ENCODE measurements at places on chromosomes 1 and 21.

GRCh38 chr1:29698033-29698432 is 461.7 kb downstream of the PTPRU start:
- no peak for DNase-seq
- H3K4me3 ChIP-seq: no peak overlapping the region
- H3K27ac ChIP-seq: no peak overlapping the region
- H3K27me3 ChIP-seq: no peaks in the 10 kb centered on the region

DNA sequence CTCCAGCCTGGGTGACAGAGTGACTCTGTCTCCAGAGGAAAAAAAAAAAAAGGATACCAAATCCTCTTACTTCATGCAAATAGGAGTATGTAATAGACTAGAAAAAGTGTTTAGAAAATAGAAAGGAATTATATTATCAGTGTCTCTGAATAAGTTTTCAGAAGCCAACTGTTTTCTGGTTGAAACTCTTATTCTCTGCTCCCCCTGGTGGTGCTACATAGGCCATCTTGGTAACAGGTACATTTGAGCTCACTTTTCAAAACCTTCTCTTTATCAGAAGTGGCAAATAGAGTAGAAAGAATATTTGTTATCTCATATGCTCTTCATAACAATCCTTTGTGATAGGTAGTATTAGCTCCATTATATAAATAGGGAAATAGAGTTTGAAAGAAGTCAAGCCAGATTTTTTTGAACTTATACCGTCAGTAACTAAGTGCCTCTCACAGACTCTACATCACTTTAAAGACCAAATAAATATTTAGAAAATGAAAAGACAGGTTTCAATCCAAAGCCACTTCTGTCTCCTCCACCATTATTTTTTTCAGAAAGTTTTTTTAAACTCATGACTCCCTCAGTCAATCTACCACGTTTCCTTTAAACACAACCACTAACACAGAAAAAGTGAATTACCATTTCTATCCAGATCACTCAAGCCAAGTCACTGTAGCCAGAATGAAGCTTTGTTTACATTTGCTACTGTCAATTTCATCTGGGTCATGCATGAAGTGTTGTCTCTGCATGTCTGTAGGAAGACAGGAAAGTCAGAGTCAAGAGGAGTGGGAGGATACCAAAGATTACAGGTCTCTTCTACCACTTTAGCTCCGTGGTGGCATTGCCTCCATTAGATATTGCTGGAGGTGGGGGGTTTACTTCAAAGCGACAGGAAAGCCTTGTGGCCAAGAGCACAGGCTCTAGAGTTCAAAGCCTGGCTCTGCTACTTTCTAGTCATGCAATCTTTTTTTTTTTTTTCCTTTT is 45.6 kb downstream of the IL23R start:
- H3K4me1 ChIP-seq: no peaks in the 10 kb centered on the region
- no peak for DNase-seq
- no peaks in the 10 kb centered on the region for H3K36me3 ChIP-seq
- no peak overlapping the region for H3K4me3 ChIP-seq

- H3K27ac ChIP-seq: peak overlapping the region; percentile 4
- H3K27me3 ChIP-seq: no peaks in the 10 kb centered on the region
- H3K4me1 ChIP-seq: peaks cover 22% of the 10 kb centered on the region
- no peak for DNase-seq
- H3K4me3 ChIP-seq: peak overlapping the region; percentile 28
- H3K36me3 ChIP-seq: no peaks in the 10 kb centered on the region
Observed at GRCh38 chr1:230137337-230137815, 70.3 kb downstream of the GALNT2 start.

- H3K4me3 ChIP-seq: no peak overlapping the region
- H3K27me3 ChIP-seq: no peaks in the 10 kb centered on the region
- no peaks in the 10 kb centered on the region for H3K4me1 ChIP-seq
- H3K36me3 ChIP-seq: no peaks in the 10 kb centered on the region
- H3K27ac ChIP-seq: no peak overlapping the region
- no peak for DNase-seq
Observed at GRCh38 chr1:119090250-119090649, 50.2 kb downstream of the WARS2 start.

GRCh38 chr1:36707221-36707620 is 224.5 kb upstream of the CSF3R start:
- no peak overlapping the region for H3K27ac ChIP-seq
- no peaks in the 10 kb centered on the region for H3K36me3 ChIP-seq
- H3K4me3 ChIP-seq: no peak overlapping the region
- H3K27me3 ChIP-seq: peaks cover 73% of the 10 kb centered on the region

- peak overlapping the region; percentile 68 for H3K4me3 ChIP-seq
- peaks cover 27% of the 10 kb centered on the region for H3K4me1 ChIP-seq
- no peaks in the 10 kb centered on the region for H3K27me3 ChIP-seq
- DNase-seq: no peak
- H3K36me3 ChIP-seq: no peaks in the 10 kb centered on the region
- H3K27ac ChIP-seq: no peak overlapping the region
Observed at GRCh38 chr1:94543001-94543400, 1.4 kb upstream of the F3 start.

- H3K4me1 ChIP-seq: no peaks in the 10 kb centered on the region
- no peak overlapping the region for H3K27ac ChIP-seq
- peak overlapping the region; percentile 96 for H3K4me3 ChIP-seq
- no peaks in the 10 kb centered on the region for H3K36me3 ChIP-seq
- no peaks in the 10 kb centered on the region for H3K27me3 ChIP-seq
- DNase-seq: no peak
Observed at GRCh38 chr21:15732290-15732995, 2.7 kb downstream of the USP25 start.

GRCh38 chr1:83574791-83575190 is 424.1 kb downstream of the TTLL7 start:
- no peaks in the 10 kb centered on the region for H3K4me1 ChIP-seq
- H3K27me3 ChIP-seq: no peaks in the 10 kb centered on the region
- no peak overlapping the region for H3K27ac ChIP-seq
- no peak for DNase-seq

GRCh38 chr1:6500544-6501278 is 9.2 kb upstream of the PLEKHG5 start:
- no peak overlapping the region for H3K4me3 ChIP-seq
- peaks cover 71% of the 10 kb centered on the region for H3K4me1 ChIP-seq
- no peaks in the 10 kb centered on the region for H3K27me3 ChIP-seq

DNA sequence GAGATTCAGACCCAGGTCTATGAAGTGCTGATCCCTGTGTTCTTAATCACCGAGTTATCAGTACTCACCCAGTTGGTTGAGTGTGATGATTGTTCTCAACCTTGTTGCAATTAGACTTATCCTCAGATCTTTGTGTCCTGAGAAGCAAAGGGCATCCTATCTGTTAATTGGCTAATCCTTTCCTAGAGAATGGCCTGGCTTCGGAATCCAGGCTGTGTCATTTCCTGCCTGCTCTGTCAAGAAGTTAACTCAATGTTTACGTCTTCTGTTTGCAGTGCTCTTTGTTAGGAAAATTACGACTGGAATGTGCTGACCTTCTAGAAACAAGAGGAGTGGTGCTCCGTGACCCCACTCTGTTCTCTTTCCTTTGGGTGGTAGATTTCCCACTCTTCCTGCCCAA is 14.7 kb downstream of the GAS5 start:
- no peak for DNase-seq
- peaks cover 40% of the 10 kb centered on the region for H3K36me3 ChIP-seq
- H3K4me3 ChIP-seq: no peak overlapping the region
- H3K4me1 ChIP-seq: no peaks in the 10 kb centered on the region
- H3K27ac ChIP-seq: no peak overlapping the region
- no peaks in the 10 kb centered on the region for H3K27me3 ChIP-seq

GRCh38 chr1:33082575-33083108 is 1.7 kb downstream of the AZIN2 start:
- H3K36me3 ChIP-seq: no peaks in the 10 kb centered on the region
- no peak overlapping the region for H3K27ac ChIP-seq
- DNase-seq: no peak
- no peaks in the 10 kb centered on the region for H3K27me3 ChIP-seq
- H3K4me3 ChIP-seq: no peak overlapping the region
- H3K4me1 ChIP-seq: no peaks in the 10 kb centered on the region

GRCh38 chr1:50308878-50309277 is 114.4 kb downstream of the DMRTA2 start:
- DNase-seq: no peak
- H3K27me3 ChIP-seq: no peaks in the 10 kb centered on the region
- H3K27ac ChIP-seq: no peak overlapping the region
- no peaks in the 10 kb centered on the region for H3K36me3 ChIP-seq

- no peak overlapping the region for H3K4me3 ChIP-seq
- no peak overlapping the region for H3K27ac ChIP-seq
- no peaks in the 10 kb centered on the region for H3K27me3 ChIP-seq
- no peak for DNase-seq
- H3K36me3 ChIP-seq: no peaks in the 10 kb centered on the region
Observed at GRCh38 chr1:78726686-78727085, 77.1 kb downstream of the IFI44 start.

GRCh38 chr1:201215531-201216357 is 25.1 kb downstream of the IGFN1 start:
- H3K27ac ChIP-seq: no peak overlapping the region
- no peak overlapping the region for H3K4me3 ChIP-seq
- H3K36me3 ChIP-seq: no peaks in the 10 kb centered on the region

DNA sequence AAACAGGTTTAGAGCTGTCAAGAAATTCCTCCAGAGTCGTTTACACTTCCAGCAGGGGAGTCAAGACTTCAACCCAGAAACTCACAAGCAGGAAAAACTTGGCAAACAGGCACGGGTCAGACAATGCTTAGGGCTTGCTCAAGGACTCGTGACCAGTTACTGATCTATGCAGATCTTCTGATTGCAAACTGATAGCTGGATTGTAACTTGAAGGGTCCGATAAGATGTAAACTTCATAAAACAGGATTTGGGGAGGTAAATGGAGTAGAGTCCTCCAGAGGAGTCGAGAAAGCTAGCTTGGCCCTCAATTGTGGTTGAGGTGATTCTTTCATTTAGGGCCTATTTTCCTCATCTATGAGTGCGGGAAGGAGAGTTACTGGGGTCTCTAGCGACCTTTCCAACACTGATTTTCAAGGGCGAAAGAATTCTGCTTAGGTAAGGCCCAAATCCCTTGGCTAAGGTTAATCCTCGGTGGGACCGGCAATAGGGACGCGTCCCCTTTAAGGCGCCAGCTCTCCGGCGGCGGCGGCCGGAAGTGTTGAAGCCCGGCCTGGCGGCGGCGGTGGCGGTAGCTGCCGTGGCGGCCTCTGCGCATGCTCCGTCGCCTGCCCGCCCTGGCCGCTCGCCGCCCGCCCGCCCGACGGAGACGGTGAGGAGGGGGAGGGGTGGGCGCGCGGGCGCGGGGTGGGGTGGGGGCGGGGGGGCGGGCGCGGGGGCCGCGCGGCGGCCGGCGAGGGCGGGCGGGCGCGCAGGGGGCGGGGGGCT is at the start of gene GMEB1:
Gene GMEB1, plus strand, starts transcription at position 594 of the 765 bp plus-strand sequence. CDS start 14,829 bp downstream, outside the sequence.
- no peaks in the 10 kb centered on the region for H3K27me3 ChIP-seq
- H3K4me1 ChIP-seq: no peaks in the 10 kb centered on the region
- DNase-seq: peak; percentile 80
- H3K27ac ChIP-seq: peak within 1 kb of the TSS; percentile 100

- H3K27ac ChIP-seq: peak overlapping the region; percentile 100
- no peaks in the 10 kb centered on the region for H3K27me3 ChIP-seq
- no peak overlapping the region for H3K4me3 ChIP-seq
- H3K4me1 ChIP-seq: peaks cover 71% of the 10 kb centered on the region
Observed at GRCh38 chr1:207805841-207806421, 54.1 kb downstream of the CD46 start.

- H3K36me3 ChIP-seq: no peaks in the 10 kb centered on the region
- no peak overlapping the region for H3K4me3 ChIP-seq
- H3K27ac ChIP-seq: peak overlapping the region; percentile 39
- peaks cover 4% of the 10 kb centered on the region for H3K4me1 ChIP-seq
Observed at GRCh38 chr1:87226341-87226760, 102.3 kb upstream of the LMO4 start.
